ENCODE measurements at places on chromosomes 2 and 18. TPM values are rescaled to one million over a fixed set of nuclear protein-coding genes. Genes with fewer than 3 reads are reported as not detected.

DNA sequence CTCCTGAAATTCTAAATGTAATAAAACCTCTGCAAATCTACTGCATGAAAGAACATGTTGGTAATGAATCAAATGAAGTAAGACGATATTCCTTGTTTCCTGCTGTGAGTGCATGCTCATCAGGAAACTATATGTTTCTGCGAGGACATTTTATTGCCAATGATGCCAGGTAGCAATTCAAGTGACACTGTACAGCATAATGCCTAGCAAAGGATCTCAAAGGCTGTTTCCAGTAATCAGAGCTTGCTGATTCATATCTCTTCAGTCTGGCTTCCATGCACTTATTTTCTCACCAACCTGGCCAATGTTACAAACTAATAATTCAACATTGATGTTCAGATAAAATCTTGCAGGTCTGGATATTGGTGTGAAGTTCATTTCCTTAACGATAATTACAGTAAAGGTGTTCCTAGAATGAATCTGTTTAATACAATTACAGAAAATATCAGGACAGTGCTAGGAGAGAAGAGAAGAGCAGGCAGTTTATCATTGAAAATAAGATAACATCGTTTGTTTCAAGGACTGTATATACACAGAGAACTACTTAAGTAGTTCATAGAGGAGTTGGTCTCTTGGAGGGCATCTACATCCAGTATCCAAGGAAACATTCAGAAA is 568.5 kb upstream of the SOX11 start:
- H3K4me1 ChIP-seq, result no peaks in the 10 kb centered on the region
- no peak overlapping the region for H3K27ac ChIP-seq
- no peaks in the 10 kb centered on the region for H3K36me3 ChIP-seq
- no peak for DNase-seq
- H3K27me3 ChIP-seq, result no peaks in the 10 kb centered on the region

DNA sequence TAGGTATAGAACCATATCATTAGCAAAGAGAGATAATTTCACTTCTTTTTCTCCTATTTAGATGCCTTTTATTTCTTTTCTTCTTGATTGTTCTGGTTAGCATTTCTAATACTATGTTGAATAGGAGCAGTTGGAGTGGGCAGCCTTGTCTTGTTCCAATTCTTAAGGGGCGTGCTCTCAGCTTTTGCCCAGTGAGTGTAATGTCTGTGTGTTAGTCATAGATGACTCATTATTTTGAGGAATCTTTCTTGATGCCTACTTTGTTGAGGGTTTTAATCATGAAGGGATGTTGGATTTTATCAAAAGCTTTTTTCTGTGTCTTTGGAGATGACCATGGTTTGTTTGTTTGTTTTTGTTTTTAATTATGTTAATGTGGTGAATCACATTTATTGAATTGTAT is 1453.1 kb upstream of the SLC39A10 start:
- H3K36me3 ChIP-seq, result no peaks in the 10 kb centered on the region
- H3K27me3 ChIP-seq, result no peaks in the 10 kb centered on the region
- H3K4me3 ChIP-seq, result no peak overlapping the region
- DNase-seq, result no peak
- H3K4me1 ChIP-seq, result no peaks in the 10 kb centered on the region

DNA sequence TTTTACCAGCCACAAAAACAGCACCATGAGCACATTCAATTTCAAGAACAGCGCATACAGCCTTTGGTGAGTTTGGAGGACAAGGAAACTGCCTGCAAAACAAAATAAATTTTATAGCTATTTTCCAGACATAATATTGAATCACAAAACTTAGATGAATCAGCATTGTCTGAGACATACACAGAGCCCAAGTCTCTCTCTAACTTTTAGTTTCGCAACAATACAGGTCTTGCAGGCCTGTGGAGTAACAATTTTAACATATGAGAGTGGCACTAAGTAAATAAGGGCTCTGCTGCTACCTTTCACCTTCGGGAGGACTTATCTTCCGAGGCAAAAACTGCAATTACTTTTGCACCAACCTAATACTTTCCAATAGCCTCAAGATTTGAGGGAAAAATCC is 56.1 kb upstream of the PEX13 start:
- no peaks in the 10 kb centered on the region for H3K27me3 ChIP-seq
- DNase-seq, result no peak
- no peak overlapping the region for H3K4me3 ChIP-seq
- H3K4me1 ChIP-seq, result no peaks in the 10 kb centered on the region
- H3K36me3 ChIP-seq, result no peaks in the 10 kb centered on the region

DNA sequence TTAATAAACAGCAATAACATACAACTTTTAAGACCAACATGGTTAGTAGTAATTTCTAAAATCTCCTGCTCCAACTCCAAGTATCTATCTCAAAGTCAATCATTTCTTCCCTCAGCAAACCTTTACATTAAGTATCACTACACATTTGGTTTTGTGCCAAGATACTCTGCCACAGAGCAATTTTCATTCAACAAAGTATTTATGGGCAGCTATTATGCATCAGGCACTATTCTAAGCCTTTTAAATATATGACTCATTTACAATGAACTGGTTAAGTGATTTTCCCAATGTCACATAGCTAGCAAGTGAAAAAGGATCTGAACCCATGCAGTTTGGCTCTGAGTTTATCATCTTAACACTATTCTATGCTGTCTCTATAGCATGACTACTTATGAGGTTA is 264.3 kb downstream of the NOL4 start:
- no peak overlapping the region for H3K27ac ChIP-seq
- no peaks in the 10 kb centered on the region for H3K27me3 ChIP-seq
- no peak for DNase-seq
- H3K36me3 ChIP-seq, result no peaks in the 10 kb centered on the region
- no peaks in the 10 kb centered on the region for H3K4me1 ChIP-seq

DNA sequence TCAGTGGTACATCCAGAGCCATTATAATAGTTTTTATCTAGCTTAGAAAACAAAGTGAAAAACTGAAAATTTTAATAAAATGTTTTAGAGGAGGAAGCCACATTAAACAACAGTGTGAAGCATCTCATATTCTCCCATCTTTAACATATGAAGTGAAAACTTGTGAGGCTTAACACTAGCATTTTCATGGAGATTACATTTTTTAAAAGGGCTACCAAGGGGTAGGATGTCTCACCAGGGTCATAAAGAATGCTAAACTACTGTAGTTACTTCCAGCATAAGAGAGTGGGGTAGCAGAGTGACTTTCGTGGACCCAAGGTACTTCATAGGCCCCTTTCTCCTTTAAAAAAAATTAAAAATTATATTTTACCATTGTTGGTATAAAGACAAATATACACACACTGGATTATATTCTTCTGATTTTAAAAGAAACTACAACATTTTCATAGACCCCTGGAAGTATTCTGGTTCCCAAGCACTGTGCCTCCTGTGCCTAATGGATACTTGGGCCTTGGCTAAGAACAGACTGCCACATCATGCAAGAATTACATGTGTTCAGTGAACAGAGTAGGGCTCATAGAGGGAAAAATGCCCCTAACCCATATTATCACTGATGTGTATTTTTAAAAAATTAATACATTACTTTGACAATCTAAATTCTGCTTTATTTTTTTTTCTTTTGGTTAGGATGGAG is 148.4 kb downstream of the SLC39A10 start:
- H3K27ac ChIP-seq, result no peak overlapping the region
- H3K27me3 ChIP-seq, result no peaks in the 10 kb centered on the region
- no peak overlapping the region for H3K4me3 ChIP-seq
- DNase-seq, result no peak
- H3K4me1 ChIP-seq, result no peaks in the 10 kb centered on the region
- no peaks in the 10 kb centered on the region for H3K36me3 ChIP-seq

- H3K4me3 ChIP-seq, result no peak overlapping the region
- no peaks in the 10 kb centered on the region for H3K27me3 ChIP-seq
- no peak overlapping the region for H3K27ac ChIP-seq
- no peaks in the 10 kb centered on the region for H3K36me3 ChIP-seq
- DNase-seq, result peak; percentile 81
These were observed 35.5 kb upstream of the CTDP1 start for GRCh38 chr18:79644006-79644665.

DNA sequence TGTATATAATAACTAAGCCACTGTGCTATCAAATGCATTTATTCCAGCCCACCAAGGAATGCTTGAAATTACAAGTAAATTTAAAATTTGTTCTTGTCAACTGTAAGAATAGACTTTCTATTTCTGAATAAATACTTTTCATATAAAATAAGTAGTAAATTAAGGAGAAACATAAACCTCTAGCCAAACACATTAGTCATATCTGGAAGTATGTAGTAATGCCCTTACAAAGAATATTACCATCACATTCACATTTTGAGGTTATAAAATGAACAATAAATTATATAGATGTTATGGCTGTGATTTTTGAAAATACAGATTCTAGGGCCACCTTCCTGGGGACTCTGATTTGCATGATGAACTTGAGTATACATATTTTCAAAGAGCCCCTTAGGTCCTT is 54.7 kb downstream of the SERPINB7 start:
- peaks cover 5% of the 10 kb centered on the region for H3K27me3 ChIP-seq
- no peaks in the 10 kb centered on the region for H3K36me3 ChIP-seq
- H3K27ac ChIP-seq, result no peak overlapping the region
- no peak overlapping the region for H3K4me3 ChIP-seq
- no peak for DNase-seq
- peaks cover 8% of the 10 kb centered on the region for H3K4me1 ChIP-seq

DNA sequence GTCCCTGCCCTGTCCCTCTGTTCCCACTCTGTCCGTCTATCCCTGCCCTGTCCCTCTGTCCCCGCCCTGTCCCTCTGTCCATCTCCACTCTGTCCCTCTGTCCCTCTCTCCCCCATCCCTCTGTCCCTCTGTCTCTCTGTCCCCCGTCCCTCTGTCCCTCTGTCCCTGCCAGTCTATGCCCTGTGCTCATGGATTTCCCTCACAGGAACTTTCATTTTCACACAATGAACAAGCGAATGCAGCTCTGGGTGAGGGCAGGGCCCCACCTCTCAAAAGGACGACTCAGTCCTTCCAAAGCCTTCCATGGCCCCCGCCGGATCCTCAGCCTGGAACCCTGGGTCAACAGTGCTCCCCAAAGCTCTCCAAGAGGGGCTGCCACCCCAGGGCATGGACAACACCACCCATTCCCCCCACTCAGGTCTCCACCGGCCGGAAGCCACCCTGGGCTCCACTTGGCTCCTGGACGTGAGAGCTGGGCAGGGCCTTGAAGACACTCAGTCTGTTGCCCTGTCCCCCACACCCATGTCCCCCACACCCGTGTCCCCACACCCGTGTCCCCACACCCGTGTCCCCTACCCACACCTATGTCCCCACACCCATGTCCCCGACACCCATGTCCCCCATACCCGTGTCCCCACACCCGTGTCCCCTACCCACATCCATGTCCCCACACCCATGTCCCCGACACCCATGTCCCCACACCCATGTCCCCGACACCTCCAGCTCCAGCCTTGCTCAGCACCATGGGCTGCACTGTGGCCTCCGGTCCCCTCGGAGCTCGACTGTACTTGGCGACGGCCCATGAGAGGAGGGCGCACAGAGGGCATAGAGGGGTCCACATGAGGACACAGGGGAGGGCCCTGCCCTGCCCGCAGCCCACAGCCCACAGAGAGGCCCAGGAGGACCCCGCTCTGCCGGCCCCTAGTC is 156.0 kb downstream of the PXDN start:
- H3K4me3 ChIP-seq, result no peak overlapping the region
- H3K27ac ChIP-seq, result no peak overlapping the region
- H3K27me3 ChIP-seq, result no peaks in the 10 kb centered on the region
- DNase-seq, result no peak

- no peaks in the 10 kb centered on the region for H3K27me3 ChIP-seq
- H3K27ac ChIP-seq, result no peak overlapping the region
- no peaks in the 10 kb centered on the region for H3K36me3 ChIP-seq
- no peaks in the 10 kb centered on the region for H3K4me1 ChIP-seq
- no peak overlapping the region for H3K4me3 ChIP-seq
These were observed 96.1 kb downstream of the PID1 start for GRCh38 chr2:229174794-229175496.

DNA sequence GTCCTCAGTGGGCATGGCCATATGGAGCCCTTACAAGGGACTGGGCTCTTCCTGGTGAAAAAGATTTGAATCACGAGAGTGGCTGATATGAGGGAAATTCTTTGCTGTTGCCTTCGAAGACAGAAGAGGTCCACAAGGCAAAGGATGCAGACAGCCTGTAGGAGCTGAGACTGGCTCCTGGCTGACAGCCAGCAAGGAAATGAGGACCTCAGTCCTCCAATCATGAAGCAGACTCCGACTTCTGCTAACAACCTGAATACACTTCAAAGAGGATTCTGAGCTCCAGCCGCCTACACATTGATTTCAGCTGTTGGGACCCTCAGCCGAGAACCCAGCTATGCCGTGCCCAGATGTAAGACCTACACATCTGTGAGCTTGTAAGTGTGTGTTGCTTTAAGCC is 3.0 kb upstream of the ST8SIA5 start:
- no peak for DNase-seq
- no peak overlapping the region for H3K27ac ChIP-seq
- no peaks in the 10 kb centered on the region for H3K36me3 ChIP-seq
- peaks cover 11% of the 10 kb centered on the region for H3K4me1 ChIP-seq
- H3K27me3 ChIP-seq, result peaks cover 32% of the 10 kb centered on the region

DNA sequence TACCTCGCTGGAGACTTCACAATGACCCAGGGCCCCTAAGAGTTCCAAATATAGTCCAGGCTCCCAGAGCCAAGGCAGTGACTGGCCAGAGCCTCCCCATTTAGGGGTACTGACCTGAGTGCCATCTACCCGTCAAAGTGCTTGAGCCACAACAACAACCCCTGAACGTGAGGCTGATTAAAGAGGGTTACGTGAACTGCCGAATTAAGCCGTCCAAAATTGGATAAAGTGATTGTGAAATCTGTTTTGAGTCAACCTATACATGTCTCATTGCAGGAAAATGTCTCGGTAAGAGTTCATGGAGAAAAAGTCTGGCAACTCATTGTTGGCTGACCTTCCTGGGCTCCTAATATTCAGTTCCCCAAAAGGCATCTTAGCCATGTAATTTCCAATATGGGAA is 116.3 kb downstream of the TTC32 start:
- H3K27me3 ChIP-seq, result no peaks in the 10 kb centered on the region
- no peak overlapping the region for H3K27ac ChIP-seq
- no peaks in the 10 kb centered on the region for H3K4me1 ChIP-seq

DNA sequence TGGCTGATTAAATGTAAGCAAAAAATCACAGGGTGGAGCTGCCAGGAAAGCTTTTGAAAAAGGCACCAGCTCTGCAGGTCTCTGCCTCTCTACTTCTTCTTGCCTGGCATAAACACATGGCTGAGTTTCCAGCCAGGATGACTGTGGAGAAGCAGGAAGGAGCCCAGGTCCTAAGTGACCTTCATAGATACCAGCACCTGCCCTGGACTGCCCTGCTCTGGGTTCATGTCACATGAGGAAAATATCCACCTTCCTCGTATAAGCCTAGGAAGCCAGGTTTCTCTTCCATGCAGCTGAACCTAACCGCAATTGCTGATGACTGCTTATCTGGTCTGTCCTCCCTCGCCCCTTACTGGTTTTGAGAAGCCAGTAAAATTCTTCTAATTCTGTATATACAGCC is 47.8 kb upstream of the CREB1 start:
- no peaks in the 10 kb centered on the region for H3K27me3 ChIP-seq
- peaks cover 4% of the 10 kb centered on the region for H3K4me1 ChIP-seq
- no peak overlapping the region for H3K4me3 ChIP-seq
- no peak for DNase-seq

GRCh38 chr2:38176619-38177021 is 100.7 kb upstream of the CYP1B1 start:
- H3K36me3 ChIP-seq, result no peaks in the 10 kb centered on the region
- H3K27me3 ChIP-seq, result peaks cover 11% of the 10 kb centered on the region
- peaks cover 10% of the 10 kb centered on the region for H3K4me1 ChIP-seq
- DNase-seq, result no peak
- no peak overlapping the region for H3K27ac ChIP-seq
- H3K4me3 ChIP-seq, result no peak overlapping the region

The IKZF2 gene
- total RNA-seq, result 162 TPM

The ELOA2 gene
- total RNA-seq, result not detected

The SKOR2 gene
- not detected for total RNA-seq

The HOXD13 gene
- not detected for total RNA-seq

The ANKAR gene
- total RNA-seq, result 17.4 TPM

The RAB6D gene
- total RNA-seq, result not detected

The MGAT4A gene
- total RNA-seq, result 91.6 TPM

The COL3A1 gene
- not detected for total RNA-seq
